ENCODE measurements at places on chromosomes 2 and 18.

GRCh38 chr18:24985586-24985985, 366.4 kb downstream of the ZNF521 start:
- DNase-seq = no peak

DNA sequence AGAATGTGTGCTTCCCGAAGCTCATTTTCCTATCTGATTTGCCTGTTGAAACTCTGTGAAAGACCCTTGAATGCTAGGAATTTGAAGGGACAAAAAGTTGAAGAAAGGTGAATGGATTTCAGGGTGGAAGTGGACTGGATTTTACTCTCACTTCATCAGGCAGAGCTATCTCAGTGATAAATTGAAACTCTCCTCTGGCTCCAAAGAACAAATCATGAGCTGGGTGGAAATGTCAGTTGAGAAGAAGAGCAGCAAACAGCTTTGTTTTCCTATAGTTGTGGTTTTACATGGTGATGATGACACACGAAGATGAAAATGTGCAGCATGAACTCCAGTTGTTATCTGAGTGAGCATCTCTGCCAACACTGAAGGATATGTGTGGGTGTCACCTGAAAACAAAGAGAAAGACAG, 34.4 kb downstream of the CD28 start:
- no peak for DNase-seq

GRCh38 chr2:128834207-128834879, 515.7 kb upstream of the HS6ST1 start:
- DNase-seq = no peak

GRCh38 chr2:236970656-236971010, 115.1 kb upstream of the COPS8 start:
- no peak for DNase-seq

DNA sequence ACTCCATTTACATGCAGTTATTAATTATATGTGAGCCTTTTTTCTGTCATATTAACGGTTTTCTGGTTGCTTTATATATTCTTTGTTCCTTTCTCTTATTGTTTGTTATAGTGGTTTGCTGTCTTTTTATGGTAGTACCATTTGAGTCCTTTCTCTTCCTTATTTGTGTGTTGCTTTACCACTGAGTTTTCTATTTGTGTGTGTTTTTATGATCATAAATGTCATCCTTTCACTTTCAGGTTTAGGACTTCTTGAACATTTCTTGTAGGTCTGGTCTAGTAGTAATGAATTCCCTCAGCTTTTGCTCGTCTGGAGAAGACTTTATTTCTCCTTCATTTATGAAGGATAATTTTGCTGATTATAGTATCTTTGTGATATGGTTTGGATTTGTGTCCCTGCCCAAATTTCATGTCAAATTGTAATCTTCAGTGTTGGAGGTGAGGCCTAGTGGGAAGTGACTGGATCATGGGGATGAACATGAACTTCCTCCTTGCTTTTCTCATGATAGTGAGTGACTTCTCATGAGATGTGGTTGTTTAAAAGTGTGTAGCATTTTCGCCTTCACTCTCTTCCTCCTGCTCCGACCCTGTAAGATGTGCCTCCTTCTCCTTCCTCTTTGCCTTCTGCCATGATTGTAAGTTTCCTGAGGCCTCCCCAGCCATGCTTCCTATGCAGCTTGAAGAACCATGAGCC, 11.5 kb downstream of the GCC2 start:
- no peak for DNase-seq

DNA sequence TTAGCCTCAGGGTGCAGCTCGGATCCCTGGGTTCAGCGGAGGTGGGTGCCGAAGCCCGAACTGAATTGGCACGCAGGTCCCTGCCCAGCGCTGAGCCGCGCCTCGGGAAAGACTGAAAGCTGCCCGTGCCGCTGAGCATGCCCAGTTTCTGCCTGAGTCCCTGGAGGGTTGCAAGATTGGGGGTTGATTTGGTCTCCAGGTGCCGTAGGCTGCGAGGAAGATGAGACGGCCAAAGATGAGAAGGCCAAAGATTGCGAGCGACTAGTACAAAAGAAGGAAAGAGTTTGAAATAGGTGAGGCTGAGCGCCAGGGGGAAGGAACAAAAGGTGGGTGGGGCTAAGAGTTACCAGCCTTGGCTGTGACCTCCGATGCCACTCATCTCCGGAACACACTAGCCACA, 852 bp upstream of the KCNH7 start:
- no peak for DNase-seq

GRCh38 chr18:48441405-48441881, 32.3 kb upstream of the ZBTB7C start:
- DNase-seq = no peak

DNA sequence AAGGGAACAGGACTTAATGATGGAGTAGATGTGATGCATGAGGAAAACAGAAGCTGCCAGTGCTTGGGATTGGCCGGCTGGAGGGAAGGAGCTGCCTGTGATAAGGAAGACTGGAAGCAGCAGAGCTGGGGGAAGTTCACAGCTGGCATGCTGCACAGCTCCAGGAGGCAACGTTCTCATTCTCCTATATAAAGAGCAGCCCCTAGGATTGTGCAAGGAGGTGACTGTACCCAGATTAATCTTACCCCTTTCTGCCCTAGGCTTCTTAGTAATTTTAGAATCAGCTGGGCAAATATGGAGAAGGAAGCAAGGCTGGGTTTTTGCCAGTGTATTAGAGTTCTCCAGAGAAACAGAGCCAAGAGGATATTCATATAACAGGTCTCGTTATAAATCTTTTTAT, 155.8 kb downstream of the ALPK2 start:
- DNase-seq = no peak

GRCh38 chr2:174195253-174195652, 53.1 kb downstream of the OLA1 start:
- DNase-seq = no peak

DNA sequence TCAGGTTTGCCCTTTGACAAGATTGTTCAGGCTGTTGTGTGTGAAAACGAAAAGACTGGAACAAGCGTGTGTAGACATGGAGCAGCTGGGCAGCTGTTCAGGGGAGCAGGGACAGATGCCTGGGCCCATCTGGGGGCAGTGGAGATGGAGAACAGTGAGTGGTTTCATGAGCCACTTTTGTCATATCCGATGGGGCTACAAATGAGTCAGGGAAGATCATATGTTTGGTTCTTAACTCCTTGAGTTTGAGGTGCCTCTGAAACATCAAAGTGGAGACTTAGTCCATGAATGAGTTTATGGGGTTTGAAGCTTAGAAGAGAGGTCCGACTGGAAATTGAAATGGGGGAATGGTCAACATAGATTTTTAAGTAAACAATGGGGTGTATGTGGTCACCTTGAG, 9.3 kb upstream of the PLB1 start:
- no peak for DNase-seq

DNA sequence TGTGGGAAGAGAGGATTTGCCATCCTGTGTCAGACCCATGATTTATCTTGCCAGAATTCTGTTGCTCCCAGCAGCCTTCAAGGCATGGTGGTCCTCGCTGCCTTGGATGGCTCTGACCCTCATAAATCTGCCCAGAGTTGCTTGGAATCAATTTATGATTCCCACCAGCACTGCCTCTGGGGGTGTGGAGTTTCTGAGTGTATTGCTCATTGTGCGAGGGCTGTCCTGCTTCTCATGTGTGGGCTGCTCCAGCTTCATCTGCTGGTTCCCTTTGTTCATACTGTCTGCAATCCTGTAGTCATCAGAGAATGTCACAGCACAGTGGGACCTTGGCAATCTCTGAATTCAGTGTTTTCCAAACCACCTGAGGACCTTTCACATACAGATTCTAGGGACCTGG, 139.8 kb downstream of the CLIP4 start:
- DNase-seq = no peak

DNA sequence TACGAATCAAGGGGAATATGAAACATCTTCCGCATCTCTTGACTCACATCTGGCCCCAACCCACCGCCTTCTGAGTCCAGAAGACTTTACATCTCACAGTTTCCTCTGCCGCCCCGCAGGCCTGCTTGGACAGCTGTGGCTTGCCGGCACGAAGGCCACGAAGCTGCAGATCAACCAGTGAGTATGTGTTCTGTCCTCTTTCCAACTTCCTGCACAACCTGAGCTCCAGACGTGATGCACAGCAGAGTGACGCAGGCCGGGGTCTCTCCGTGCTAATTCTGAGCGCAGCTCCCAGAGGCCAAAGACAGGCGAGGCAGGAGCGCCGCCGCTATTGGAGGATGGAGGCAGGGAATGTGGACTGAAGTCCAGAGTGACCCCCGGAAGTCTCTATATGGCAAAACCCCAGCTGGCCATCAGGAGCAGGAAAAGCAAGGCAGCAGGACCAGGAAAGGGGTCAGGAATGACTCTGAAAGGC, 93.5 kb downstream of the ZCCHC2 start:
- DNase-seq = no peak

DNA sequence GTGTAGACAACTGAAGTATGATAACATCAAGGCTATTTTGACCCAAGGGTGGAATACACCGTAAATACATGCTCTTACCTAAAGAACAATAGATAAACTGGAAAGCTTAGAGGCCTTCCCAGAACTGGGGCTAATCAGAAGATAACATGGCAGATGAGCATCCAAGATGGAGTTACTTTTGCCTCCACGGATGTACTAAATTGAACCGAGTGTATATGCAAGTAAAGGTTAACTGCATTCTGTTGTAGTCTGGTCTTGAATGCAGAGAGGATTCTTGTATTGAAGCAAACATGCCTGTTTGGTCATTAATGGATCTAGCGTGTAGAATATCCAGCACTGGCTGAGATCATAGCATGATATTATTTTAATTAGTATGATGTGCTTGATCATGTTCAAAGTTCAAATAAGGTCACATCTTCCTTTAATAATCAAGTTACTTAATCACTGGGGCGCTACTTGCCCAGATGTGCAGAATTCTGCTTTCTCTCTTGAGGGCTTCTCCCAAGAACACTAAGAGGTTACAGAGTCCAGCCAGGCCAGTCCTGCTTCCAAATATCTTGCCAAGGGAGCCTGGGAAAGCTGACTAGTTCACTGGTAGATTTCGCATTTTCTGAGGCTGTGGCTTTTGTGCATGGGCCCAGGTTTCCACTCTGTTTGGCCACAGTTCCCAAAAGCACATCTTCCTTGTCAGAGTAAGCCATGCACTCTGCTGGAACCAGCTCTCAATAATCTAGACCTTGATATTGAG, 37.5 kb upstream of the ACSL3 start:
- no peak for DNase-seq

DNA sequence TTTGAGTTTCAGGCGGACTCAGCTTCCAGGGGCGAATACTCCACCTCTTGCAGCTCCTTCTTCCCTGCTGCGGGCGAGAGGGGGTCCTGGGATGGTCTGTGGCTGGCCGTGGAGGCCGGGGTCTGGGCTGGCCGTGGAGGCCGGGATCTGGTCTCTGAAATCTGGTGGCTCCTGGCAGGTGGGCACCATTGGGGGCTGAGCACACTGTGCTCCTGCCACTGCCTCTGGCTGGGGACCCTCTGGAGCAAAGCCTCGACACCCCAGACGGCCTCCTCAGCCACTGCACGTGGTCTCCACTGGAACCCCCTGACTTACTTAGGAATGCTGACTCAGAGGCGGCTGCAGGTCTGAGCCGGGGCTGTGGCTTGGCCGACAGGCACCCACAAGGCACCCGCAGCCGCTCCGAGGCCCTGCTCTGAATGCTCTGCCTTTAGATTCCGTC, 100.1 kb upstream of the ALKAL2 start:
- no peak for DNase-seq

- no peak for DNase-seq
Measured at GRCh38 chr2:178863856-178864620, 56.8 kb upstream of the TTN start.

GRCh38 chr18:50340078-50340477, 34.8 kb upstream of the SKA1 start:
- no peak for DNase-seq

GRCh38 chr2:230472621-230473018, 56.6 kb downstream of the SP100 start:
- DNase-seq = no peak

GRCh38 chr2:172488556-172488955, 61.2 kb downstream of the ITGA6 start:
- DNase-seq = no peak

All from GM12892 (cell line).